RPMI7951 (cell line): ENCODE measurements at places on chromosomes 11 and 22. TPM values are rescaled to one million over a fixed set of nuclear protein-coding genes. Genes with fewer than 3 reads are reported as not detected.

- peak; percentile 47 for DNase-seq
These were observed 19.7 kb downstream of the CTR9 start for GRCh38 chr11:10770626-10771254.

Gene JRKL
- total RNA-seq: 9.4 TPM in 2 replicates

Gene GAL3ST1
- total RNA-seq: not detected in 2 replicates

Gene OR52A1
- not detected in 2 replicates for total RNA-seq

GRCh38 chr11:43948341-43949225 is 6.1 kb downstream of the C11orf96 start:
- DNase-seq: no peak

GRCh38 chr11:12200991-12201985 is 90.9 kb downstream of the MICAL2 start:
- DNase-seq: peak; percentile 85

Gene GAL3ST3
- total RNA-seq: not detected in 2 replicates

Gene FADS2
- total RNA-seq: 42.3 and 48.8 TPM in 2 replicates

Gene MMP12
- 0.12 TPM in 1 of 2 replicates, not detected in the other for total RNA-seq

- peak; percentile 4 for DNase-seq
These were observed 711.1 kb upstream of the LRRC4C start for GRCh38 chr11:42170601-42171000.

- DNase-seq: no peak
These were observed 113.5 kb upstream of the KIRREL3 start for GRCh38 chr11:127114035-127114434.

- no peak for DNase-seq
These were observed 21.8 kb upstream of the UPK3A start for GRCh38 chr22:45262931-45263462.

DNA sequence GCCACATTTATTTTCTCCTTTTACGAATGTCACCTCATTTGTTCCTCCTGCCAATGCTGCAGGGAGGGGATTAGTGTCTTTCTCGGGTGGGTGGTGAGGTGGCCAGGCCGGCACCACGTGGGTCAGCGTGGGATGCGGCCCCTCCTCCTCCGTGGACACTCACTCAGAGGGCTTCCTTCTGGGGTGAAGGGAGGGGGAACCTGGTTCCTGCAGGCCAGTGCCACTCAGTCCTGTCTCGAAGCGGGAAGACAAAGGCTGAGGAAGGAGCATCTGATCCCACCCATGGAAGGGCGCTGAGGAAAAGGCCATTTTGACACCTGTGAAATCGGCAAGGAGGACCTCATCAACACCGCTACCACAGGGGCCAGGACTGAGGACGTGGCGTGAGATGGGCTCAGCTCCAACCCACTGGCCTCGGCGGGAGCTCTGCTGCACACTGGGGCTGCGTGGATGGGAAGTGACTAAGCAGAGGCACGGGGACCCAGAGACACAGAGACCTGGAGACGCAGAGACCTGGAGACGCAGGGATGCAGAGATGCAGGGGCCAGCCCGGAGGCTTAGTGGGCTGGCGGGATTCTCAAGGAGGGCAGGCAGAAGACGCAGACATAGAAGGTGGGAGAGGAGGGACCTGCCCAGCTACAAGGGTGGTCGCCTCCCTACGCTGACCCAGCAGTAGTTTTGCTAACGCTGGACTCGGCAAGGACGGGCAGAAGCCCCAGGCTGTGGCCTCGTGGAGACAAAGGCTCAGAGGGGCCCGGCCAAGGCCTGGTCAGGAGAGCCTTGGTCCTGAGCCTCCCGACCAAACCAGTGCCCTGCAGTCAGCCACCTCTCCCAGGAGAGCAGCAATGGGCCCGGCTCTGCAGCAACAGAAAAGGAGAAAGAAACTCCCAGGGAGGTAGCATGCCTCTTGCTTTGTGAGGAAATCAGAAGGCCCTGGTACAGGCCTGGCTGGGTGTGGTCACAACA is 1071.2 kb downstream of the BRD1 start:
- no peak for DNase-seq

DNA sequence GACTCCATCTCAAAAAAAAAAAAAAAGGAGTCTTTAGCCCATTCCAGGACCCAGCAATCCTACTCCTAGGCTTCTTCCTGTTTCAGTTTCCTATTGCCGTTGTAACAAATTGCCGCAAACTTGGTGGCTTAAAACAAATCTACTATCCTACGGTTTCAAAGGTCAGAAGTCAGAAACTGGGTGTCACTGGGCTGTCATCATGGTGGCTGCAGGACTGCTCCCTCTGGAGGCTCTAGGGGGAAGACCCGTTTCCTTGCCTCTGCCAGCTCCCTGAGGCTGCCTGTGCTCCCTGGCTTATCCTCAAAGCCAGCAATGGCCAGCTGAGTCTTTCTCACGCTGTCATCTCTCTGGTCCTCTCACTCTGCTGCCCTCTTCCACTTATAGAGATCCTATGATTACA is 8.7 kb upstream of the DAGLA start:
- DNase-seq: peak; percentile 29

Gene C1QTNF5
- total RNA-seq: 2.3 and 4.4 TPM in 2 replicates

- peak; percentile 53 for DNase-seq
These were observed 5.7 kb downstream of the TNNI2 start for GRCh38 chr11:1844221-1845094.

DNA sequence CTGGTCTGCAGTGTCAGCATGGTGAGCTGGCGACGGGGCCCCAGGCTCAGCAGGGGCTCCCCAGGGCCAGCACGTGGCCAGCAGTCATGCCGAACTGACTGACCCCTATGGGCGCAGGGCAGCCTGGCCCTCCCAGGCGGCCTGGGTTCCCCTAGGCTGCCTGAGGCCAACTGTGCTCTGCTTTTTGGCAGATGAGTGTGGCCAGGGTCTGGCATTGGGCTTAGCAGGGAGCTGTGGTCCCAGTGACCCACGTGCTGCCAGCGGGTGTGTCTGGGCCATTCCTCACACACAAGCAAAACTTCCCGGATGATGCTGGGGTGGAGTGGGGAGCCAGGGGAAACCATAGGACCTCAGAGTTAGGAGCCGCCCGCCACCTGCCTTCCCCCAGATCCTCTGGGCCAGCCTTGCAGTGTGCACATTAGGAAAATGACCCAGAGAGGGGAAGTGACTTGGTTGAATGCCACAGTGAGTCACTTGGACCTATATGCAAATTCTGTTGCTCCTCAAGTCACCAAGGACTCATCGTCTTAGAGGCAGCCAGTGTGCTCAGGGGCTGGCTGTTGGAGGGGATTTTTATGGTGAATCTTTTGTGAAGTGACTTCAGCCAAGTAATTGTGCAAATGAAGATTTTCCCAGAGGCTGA is 6.5 kb downstream of the ADORA2A start:
- DNase-seq: peak; percentile 86

DNA sequence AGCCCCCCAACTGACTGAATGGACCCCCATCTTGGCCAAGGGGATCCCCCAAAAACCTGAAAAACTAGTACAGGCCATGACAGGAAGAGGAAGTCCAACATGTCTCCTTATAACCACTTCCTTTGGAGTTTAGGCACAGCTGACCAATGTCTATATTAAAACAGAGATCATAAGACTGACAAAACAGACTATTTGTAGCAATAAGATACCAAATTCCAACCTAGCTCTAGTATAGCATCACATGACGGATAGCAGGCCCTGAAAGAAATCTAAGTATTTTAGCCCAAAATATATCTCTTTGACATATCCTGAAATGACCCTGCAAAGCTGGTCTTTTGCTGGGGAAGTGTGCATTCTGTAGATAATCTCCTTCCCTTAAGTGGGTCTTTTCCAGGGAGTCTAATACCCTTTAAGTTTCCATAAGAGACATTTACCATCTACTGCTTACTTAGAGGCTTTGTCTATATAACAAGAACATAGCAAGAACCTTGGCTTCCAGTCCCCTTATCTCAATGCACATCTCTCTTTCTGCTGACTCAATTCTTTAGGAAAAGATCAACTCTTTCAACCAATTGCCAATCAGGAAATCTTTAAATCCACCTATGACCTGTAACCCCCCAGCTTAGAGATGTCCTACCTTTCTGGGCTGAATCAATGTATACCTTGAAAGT is 34.9 kb upstream of the ACER3 start:
- no peak for DNase-seq

DNA sequence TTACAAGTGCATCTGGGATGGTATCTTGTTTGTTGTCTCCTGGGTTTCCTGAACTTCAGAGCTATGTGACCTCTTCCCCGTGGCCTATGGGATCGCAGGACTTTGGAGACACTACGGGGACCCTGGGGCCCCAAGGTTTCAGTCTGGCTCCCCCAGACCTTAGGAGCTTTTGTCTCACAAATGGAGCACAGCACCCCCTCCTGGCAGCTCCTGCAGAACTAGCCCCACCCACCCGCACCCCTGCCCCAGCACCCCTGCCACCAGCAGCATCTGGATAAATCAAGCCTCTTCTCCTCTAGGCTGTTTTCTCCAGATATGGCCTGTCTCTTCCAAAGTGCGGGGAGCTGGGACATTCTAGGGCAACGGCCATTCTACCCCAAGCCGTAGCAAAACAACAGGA is 10.4 kb downstream of the RCOR2 start:
- no peak for DNase-seq

Gene MS4A12
- not detected in 2 replicates for total RNA-seq

DNA sequence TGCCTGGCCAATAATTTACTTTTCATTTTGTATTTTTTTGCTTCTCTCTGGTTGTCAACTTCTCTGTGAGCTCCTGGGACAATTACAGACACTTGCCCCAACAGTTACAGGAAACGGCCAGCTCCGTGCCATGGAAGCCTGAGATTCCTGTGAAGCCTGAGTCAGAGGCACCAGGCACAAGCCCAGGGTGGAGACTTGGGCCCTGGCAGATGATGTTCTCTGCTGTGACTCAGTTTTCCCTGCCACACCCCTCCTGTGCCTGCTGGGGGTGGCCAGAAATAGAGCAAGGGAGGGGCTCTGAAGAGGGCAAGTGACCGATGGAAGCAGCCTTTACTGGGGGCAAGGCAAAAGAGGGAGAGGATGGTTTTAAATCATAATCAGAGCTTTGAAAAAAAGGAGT is 4.9 kb downstream of the ATP5MGL start:
- DNase-seq: peak; percentile 94

DNA sequence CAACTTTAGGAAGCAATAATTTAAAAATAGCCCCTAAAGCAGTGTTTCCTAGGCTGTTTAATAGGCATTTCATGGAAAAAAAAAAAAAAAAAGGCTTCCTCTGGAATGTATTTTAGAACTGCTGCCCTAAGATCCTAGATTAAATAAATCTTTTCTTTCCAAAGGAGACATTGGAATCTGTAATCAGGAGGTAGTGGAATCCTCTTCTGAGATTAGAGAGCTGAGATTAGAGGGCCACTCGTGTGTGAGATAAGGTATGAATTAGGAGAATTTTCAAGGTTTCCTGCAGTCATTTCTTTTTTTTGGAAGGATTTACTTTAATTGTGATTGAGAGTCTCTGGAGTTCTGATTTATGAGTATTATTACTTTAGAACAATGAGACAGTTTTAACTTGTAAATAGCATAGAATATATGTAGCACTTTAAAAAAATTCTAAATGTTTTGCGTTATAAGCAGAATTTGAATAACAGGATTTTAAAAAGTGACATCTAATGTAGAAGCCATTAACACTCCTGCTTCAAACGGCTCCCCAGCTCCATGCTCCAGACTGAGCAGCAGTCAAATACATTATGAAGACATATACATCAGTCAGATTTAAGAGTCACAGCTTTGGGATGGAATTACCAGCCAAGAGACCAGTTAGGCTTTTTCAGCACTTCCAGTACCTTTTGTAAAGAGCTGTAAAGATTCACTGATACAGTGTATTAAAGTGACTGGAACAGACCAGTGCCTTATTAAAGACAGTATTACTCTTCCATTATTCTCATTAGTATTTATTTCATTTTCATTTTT is 5.0 kb downstream of the EED start:
- DNase-seq: no peak

DNA sequence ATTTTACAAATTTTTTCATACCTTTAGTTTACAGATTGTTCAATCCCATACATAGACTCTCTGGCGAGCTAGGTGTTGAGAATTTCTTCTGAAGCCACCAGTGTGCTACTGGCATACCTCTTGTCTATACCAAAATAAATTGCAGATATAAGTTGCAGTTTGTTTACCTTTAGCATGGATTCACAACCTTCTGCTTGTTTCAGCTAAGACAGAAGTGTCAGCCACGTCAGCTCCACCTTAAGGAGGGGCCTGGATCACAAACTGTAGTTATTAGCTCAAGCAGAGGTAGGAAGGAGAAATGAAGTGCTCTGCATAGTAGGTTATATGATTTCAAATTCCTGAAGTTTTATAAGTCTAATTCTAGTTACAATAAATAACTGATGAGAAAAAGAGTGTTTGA is at the start of gene NXPE4:
NXPE4 (minus strand) TSS at position 216 of the 400 bp plus-strand sequence. CDS start 1,027 bp downstream, outside the sequence.
- DNase-seq: no peak

DNA sequence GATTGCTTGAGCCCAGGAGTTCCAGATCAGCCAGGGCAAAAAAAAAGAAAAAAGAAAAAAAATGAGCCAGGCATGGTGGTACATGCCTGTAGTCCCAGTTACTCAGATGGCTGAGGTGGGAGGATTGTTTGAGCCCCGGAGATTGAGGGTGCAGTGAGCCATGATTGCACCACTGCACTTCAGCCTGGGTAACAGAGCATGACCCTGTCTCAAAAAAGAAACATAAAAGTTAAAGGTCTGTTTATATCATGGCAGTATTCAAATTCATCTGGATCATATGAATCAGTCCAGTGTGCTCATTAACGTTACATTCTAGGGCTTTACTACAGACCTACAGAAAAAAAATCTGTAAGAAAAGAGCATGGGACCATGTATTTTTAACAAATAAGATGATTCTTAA is 13.9 kb downstream of the HSD17B12 start:
- no peak for DNase-seq

DNA sequence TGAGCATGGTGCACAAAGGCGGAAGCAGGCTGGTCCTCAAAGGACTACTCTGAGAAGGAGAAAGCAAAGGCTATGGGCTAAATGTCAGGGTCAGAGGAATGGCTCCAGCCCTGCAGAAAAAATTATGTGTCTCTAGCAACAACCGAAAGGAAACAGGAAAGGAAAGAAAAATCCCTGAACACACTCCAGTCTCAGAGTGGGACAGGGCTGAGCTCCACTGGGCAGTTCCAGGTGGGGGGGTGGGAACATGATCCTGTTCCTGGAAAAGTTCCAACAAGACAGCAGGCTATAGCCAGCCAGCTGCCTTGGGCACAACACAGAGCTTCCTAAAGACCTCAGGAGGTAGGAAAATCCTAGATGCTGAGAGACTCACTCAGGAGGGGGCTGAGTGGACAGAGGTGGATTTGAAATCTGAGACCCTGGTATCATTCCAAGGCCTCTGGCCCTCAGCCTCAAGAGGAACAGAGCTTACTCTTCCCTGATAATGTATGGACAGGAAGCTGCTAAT is 1088.2 kb downstream of the TBC1D22A start:
- peak; percentile 57 for DNase-seq

Gene NPTXR
- 0.12 and 0.39 TPM in 2 replicates for total RNA-seq
